Stromal cell of bone marrow (primary cell): ENCODE measurements at places on chromosomes 13 and 19.

- peak; percentile 81 for DNase-seq
Measured at GRCh38 chr13:23979361-23980159, 82.3 kb upstream of the C1QTNF9B start.

GRCh38 chr13:23915308-23915707 lies 18.0 kb upstream of the C1QTNF9B start:
- no peak for DNase-seq

- no peak for DNase-seq
Measured at GRCh38 chr13:94115054-94115453, 364.4 kb downstream of the DCT start.

DNA sequence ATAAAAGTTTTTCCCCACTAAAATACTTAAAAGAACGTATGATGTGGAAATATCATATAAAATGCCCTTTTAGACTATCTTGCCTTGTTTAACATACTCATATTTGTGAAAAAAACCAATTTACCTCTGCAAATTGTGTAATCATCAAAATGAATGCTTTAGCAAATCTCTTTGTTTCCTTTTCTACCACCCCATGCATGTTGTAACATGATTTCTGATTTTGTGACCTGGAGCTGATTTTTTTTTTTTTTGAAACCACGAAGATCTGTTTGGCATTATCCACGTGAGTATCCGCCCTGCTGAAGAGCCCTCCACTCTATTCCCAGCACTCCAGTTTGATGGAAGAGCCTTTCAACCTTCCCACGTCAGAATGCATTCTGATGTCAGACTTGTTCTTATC lies 245.8 kb upstream of the NBEA start:
- no peak for DNase-seq

GRCh38 chr13:21971662-21972621 lies 301.1 kb downstream of the FGF9 start:
- DNase-seq = no peak

GRCh38 chr13:40589285-40590109 lies 76.9 kb downstream of the FOXO1 start:
- peak; percentile 45 for DNase-seq

DNA sequence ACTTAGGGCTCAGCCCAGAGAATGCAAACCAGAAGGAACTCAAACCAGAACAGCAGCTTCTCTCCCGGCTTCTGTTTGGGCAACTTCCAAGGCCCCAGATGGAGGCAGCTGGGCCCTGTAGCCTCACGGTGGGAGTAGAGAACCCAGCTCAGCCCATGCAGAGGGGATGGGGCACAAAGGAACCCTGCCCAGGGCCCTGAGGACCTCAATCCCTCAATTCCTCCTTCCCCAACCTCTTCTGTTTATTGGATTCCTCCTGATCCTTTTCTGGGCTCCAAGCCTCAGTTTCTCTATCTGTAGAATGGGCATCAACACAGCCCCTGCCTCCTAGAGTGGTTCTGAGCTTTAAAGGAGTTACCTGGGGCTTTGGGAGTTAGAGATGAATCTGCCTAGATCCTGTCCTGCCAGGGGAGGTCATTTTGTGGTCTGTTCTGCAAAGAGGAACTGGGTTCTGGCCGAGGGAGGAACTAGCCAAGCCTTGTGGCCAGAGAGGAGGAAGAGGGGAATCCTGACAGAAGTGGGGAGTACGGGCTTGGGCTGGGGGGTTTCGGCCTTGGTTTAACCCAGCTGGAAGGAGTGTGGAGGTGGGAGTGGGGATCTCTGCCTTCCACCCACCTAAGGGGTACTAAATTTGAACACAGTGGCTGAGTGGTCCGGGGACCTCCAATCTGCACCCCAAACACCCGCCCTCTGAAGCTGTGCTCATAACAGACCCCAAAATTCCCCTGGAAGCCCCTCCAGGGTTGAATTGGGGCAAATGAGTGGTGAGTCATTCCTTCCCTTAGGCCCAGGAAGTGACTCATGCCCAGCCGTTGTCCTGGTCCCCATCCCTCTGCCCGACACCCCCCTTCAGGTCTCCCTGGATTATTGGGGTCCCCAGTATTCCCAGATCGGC lies 2.7 kb downstream of the ADGRE5 start:
- peak; percentile 39 for DNase-seq

GRCh38 chr13:46961719-46962118 lies 64.9 kb upstream of the HTR2A start:
- peak; percentile 84 for DNase-seq

DNA sequence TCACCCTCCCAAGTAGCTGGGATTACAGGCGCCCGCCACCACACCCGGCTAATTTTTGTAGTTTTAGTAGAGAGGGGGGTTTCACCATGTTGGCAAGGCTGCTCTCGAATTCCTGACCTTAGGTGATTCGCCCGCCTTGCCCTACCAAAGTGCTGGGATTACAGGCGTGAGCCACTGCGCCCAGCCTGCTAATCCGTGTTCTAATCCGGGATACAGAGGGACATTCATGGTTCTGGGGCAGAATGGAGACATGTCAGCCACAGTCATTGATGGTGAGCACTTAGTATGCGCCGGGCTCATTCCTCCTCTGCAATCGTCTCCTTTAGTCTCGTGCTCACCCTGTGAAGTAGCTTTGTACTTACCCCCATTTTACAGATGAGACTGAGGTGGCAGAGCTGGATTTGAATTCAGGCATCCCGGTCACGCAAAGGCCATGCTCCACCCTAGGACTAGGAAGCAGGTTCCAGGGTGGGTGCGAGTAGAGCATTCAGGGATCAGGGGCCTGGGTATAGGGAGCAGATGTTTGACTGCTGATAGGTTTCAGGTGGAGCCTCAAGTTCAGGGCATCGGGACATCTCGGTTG lies 8.2 kb downstream of the RRAS start:
- DNase-seq = no peak

DNA sequence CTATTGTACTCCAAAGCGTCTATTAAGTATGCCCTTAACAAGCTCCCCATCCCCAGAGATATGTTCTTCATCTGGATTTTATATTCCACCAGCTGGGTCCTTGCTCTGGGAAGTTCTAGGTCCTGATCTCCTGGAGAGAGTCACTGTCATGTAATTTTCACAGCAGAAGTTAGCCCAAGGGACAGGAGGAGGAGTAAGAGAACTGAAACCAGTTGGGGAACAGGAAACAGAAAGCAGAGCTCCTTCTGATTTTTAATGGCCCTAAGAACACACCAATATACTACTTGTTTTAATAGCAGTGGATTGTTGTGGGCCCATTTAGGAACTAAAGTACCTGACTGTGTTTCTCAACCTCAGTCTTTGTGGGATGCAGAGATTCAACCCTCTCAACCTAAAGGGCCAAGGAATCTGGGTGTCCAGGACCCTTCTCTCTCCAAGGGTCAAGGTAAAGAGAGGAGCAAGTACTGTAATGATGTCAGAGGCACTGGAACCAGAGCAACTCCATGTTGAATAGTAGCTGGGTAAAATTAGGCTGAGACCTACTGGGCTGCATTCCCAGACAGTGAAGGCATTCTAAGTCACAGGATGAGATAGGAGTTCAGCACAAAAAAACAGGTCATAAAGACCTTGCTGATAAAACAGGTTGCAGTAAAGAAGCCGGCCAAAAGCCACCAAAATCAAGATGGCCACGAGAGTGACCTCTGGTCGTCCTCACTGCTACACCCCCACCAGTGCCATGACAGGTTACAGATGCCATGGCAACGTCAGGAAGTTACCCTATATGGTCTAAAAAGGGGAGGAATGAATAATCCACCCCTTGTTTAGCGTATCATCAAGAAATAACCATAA lies 8.1 kb upstream of the FPR3 start:
- DNase-seq = no peak

GRCh38 chr13:33446821-33447725 lies 161.5 kb upstream of the STARD13 start:
- DNase-seq = no peak

DNA sequence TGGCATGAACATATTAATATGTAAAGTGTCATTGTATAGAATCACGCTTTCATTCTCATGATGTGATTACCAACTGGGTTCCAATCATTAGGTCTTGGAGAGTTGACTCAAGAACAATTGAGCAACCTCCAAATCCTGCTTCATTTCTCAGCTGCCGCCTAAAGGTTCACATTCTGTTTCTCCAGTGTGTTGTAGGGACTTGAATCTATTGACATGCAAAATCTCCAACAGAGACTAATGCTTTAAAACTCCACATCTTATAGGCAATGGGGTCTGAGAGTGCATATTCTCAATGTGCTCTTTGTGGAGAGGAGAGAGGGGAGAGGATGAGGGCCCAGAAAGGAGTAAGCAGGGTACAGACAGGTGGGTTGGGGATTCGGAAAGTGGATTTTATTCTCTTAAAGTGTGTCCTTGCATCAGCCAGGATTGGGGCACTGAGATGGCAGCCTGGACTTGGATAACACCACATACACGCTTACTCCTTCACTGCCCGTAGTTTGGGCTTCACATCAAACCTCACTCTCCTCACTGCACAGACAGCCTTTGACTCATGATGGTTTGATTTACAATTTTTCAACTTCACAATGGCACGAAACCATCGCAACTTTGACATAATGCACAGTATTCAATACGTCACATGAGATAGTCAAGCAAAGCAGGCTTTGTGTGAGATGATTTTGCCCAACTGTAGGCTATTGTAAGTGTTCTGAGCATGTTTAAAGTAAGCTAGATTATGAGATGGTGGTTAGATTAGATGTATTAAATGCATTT lies 241.3 kb upstream of the IRS2 start:
- no peak for DNase-seq

GRCh38 chr13:43512221-43512620 lies 274.6 kb downstream of the ENOX1 start:
- DNase-seq = no peak

GRCh38 chr13:37273836-37274235 lies 168.4 kb upstream of the CSNK1A1L start:
- DNase-seq = no peak

DNA sequence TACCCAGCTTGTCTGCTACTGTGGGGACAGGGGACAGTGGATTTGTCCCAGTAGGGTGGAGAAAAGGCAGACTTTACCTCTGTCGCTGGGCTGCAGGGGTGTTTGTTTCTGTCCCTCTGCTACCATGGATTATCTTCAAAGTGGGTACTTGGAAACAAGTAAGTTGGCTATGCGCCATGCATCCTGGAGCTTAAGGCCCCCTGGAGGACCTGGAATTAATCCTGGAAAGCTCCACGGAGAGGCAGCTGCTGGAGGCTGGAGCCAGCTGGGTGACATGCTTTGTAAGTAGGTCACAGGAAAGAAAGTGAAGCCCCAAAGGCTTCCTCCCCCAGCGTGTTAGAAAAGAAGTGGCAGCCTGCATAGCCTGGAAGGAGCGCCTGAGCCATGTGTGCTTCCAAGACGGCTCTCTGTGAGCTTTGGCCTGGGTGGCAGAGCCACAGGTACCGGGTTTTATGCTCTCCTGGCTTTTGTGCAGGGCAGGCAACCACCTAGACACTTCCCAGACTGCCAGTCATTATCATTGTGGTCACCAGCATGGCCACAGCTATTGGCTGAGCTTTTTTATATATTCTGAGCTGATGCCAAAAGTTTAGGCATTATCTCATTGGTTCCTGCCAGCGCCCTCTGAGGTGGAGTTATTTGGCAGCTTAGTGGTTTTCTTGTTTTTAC lies 9.5 kb downstream of the B3GLCT start:
- peak; percentile 21 for DNase-seq

DNA sequence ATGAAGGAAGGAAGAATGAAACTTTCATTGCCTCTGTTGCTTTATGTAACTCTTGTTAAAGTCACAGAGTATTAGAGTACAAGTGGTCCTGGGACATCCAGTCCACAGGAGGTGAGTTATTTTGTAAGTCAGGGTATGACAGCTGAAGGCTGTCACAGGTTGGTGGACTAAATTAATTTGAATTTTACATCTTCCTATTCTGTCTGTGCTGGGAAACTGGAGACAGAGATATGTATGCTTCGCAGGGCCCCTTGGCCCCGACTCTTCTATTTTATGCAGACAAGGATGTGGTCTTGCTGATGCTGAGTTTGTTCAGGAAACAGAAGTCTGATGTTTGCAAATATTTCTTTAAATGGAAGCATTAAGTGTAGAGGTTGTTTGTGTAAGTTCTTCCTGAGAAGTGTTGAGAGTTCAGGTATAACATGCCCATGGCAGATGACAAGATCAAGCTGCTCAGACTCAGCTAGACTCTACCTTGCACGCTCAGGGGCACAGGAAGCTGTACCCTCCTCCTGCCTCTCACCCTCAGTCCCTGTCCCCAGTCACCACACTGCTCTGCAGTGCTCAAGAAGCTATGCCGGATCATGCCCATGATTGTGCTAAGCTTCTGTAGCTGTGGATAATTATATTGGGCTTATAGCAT lies 23.4 kb downstream of the RASL11A start:
- no peak for DNase-seq

DNA sequence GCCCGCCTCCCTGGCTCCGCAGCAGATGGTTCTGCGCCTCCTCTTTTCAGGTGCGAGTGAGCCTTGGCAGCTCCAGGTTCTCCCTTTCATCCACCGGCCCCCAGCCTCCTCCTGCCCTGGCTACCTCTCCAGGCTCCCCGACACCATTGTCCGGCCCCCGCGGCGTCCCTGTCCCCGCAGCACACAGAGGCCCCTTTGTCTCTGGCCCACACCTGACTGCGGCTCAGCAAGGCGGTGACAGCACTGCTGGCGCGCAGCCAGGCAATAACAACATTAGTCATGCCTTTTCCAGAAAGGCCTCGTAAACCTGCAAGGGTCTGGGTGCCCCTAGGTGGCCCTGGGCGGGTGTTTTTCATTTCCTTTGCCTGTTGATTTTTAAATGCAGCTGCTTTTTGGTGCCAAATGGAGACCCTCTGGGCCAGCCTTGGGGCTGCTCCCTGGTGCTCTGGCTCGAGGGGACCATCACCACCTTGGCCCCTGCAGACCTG lies 73.2 kb upstream of the MEDAG start:
- no peak for DNase-seq

DNA sequence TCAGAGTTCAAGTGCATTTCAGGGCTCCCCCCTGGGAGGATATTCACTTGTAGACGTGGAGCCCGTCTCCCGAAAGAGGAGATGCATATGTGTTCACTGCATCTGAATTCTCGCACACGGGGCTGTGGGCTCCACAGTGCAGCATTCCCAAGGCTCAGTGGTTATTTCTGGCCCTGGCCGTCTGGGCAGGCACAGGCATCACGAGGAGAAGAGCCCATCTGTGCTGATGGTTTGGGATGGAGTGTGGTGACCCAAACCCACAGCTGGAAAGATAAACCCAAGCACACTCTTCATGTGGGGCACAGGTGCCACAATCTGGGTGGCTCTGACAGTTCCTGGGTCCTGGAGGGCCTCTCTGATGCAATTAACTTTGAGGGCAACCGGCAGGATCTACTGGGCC lies 242.1 kb downstream of the TSHZ3 start:
- DNase-seq = no peak

DNA sequence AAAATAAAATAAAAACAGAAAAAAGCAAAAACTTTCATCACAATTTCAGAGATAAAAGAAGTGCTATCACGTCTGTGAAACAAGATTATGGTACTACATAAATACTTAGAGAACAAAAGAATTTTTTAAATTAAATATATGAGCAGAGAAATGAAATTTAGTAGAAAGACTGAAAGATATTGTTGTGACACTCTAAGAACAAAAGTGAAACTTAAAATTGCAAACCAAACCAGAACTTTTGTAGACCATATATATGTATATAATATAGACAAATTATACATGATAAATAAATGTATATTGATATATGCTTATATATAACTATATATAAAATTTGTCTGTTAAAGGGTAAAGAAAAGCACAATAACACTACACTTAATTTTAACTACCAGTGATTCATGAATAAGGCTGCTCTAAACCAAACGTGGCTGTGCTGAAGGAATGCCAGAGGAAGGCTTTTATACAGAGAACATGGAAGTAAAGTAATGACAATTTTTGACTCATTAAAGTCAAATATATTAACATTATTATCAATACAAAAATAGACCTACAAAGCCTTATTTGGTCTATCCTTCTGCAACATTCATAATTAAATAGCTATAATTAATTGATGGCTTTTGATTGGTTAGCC lies 1516.7 kb upstream of the PCDH20 start:
- no peak for DNase-seq
